ENCODE measurements at places on chromosomes 6 and 20.

DNA sequence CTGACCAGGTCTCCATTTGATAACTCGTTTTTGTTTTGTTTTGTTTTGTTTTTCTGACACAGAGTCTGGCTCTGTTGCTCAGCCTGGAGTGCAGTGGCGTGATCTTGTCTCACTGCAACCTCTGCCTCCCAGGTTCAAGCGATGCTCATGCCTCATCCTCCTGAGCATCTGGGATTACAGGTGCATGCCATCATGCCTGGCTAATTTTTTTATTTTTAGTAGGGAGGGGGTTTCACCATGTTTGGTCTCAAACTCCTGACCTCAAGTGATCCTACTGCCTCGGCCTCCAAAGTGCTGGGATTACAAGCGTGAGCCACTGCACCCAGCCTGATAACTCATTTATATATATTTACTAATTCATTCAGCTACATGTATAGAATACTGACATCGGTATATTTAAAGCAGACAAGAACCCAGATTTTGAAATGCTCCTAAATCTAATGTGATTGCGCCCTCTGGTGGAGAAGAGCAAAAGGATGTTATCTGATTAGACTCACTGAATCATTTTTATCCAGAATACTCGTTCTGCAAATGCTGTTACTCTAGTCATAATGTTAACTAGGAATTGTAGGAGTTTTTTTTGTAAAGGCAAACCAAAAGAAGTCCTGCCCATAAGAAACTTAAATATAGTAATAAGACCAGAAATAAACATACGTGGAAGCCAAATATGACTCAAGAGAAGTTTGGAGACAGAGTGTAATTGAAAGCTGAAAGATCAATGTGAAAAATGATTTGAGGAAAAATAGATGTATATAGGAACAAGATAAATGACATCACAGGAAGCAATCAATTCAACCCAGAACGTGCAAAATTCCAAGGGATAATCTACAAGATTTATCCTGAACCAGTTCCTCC lies 5.3 kb upstream of the COL12A1 start:
- DNase-seq: no peak

DNA sequence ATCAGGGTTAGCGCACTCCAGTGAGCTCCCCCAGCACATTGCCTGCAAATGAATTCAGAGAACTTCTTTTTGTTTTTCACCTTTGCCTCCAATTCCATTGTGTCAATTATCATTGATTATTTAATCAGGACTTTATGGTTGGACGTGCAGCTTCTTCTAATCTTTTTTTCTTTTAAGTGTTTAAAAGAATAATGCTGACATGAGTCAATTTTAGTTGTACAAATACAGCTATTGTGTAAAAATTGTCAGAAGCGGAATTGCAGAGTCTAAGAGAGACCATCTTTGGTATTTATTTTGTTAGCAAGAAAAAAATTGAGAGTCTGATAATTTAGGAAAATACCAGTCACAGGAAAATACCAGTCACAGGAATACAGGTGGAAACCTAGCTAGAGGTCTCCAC lies 5.5 kb downstream of the ABT1 start:
- no peak for DNase-seq

DNA sequence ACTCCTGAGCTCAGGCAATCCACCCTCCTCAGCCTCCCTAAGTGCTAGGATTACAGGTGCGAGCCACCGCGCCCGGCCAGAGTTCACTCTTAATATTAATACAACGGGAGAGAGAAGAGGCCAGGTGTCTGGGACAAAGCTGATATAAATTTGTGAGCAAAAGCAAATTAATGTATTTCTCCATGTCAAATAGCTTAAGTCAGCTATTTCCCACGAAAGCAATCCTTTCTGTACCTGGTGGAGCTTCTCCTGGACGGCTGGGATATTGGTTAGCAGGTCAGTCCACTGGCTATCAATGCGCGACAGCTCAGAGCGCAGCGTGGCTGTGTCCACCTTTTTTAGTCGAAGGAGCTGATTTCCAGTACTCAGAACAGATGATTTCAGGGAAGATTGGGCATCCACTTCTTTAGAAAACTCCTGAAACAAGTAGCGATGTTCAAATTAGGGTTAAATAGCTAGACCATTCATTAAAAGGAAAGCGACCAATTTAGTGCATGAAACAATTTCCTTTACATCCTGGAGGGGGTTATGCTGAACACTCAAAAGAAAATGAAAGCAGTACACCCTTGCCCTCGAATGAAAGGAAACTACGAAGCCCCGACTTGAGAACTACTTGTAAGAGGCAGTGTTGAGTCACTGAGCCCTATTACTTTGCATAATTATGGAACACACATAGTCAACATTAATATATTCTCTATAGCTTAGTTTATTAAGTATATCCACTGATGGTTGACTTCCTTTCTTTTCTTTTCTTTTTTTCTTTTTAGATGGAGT lies 403.4 kb downstream of the SYNE1 start:
- DNase-seq: no peak

GRCh38 chr6:114092943-114093342 lies 122.0 kb upstream of the HDAC2 start:
- DNase-seq: no peak

GRCh38 chr20:43178080-43178479 lies 11.6 kb downstream of the PTPRT start:
- DNase-seq: no peak

DNA sequence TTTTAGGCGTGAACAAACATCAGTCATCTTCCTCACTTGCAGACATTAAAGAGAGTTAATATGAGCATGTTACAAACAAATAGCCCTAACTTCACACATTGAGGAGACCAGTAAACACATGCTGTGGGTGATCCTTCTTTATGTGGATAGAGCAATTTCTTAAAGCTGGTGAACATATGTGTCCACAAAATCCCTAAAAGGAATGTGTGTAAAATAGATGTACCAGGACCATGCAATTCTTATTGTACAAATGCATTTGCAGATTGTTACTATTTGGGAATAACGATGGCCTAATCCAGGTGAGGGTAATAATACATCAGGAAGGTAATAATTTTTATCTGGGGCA lies 228.9 kb downstream of the ALDH8A1 start:
- no peak for DNase-seq

GRCh38 chr6:80163754-80164187 lies 57.3 kb downstream of the BCKDHB start:
- no peak for DNase-seq

- DNase-seq: no peak
These were observed 158.4 kb downstream of the GPX5 start for GRCh38 chr6:28683945-28684538.

GRCh38 chr6:118810420-118811027 lies 83.4 kb upstream of the ASF1A start:
- DNase-seq: no peak

DNA sequence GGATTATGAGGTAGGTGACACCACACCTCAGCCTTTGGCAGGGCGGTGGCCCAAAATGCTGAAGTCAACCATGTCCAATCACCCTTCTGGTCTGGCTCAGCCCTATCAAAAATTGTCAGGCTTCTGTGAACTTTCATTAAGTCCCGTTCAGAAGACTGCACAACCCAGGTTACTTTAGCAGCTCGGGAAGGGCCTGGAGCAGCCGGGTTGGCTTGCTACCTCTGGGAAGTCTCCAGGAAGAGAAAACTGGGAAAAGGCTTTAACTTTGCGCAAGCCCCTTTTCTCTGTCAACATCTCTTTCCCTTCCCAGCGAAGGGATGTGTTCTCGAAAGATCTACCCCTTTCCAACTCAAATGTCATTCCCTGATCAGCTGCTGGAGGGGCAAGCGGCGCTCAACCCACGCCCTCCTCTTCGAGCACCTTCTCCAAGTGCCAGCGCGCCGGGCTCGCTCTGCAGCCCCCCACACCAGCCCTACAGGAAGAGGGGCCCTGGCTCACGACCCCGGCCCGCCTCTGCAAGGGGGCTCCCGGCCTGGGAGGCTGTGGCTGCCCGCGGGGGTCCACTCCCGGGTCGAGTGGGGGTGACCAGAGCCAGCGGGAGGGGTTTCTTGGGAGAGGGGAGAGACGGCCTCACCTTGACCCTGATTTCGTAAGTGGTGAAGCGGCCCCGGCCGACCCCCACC lies 573 bp downstream of the SNX3 start:
- DNase-seq: no peak

DNA sequence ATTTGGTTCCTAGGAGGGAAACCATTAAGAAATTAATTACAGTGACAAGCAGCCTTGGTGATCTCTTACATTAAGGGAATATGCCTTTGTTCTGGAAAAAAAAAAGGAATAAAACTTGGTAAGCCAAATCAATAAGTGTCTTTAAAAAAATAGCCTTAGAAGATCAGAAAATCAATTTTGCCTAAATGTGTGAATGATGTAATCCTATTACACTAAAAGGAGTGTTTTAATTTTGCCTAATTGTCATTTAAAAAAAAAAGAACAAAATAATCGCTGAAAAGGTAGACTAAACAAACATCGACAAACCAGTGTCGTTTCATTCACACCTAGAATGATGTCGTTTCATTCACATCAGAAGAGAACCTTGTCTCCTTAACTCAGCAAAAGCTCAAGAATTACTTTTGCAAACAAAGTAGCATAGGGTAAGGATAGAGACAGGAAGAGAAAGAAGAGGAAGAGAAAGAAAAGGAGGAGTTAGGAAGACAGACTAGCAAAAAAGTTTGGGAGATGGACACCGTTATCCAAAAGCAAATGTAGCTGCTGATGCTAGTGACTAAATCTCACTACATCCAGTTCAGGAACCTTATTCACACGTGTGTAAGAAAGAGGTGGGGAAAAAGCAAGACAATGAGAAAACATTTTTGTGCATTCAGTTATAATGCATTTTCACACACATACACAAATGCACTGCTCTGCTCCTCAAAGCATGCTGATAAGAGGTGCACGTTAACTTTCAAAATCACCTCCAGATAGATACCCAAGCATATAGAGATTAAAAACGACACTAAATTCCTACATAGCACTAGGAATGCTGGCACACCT lies 60.6 kb downstream of the HIVEP2 start:
- DNase-seq: no peak

DNA sequence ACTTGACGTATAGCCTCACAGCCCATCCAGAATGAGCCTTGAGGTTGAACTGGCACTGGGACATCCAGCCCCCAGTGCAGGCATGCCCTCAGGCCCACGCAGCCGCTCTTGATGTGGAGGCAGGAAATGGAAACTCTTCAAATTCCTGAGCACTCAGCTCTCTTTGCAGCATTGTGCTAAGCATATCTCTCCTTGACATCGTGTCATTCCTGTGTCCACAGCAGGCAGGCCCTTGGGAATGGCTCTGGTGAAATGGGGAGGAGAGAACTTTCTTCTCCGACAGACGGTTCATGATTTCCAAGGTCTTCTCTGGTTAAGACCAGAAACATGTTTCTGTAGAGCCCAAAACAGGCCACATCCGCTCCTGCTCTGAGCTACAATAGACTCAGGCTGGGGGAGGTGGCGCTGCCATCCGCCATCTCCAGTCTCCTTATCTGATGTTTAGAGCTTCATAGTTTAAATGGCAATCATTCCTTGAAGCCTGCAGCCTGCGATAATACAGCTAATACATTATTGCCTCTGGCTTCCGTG lies 248.8 kb downstream of the CDH4 start:
- DNase-seq: no peak

DNA sequence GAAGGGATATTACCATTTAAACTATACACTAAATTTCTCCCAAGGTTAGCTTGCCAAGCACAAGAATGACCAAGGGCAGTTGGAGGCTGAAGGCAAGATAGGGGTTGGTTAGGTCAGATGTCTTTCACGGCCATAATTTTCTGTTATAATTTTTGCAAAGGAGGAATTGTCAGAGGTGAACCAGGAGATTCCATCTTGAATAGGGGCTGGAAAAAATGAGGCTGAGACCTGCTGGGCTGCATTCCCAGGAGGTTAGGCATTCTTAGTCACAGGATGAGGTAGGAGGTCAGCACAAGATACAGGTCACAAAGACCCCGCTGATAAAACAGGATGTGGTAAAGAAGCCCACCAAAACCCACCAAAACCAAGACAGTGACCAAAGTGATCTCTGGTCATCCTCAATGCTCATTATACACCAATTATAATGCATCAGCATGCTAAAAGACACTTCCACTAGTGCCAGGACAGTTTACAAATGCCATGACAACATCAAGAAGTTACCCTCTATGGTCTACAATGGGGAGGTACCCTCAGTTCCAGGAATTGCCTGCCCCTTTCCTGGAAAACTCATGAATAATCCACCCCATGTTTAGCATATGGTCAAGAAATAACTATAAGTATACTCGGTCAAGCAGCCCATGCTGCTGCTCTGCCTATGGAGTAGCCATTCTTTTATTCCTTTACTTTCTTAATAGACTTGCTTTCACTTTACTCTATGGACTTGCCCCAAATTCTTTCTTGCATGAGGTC lies 371.8 kb upstream of the SULF2 start:
- no peak for DNase-seq

DNA sequence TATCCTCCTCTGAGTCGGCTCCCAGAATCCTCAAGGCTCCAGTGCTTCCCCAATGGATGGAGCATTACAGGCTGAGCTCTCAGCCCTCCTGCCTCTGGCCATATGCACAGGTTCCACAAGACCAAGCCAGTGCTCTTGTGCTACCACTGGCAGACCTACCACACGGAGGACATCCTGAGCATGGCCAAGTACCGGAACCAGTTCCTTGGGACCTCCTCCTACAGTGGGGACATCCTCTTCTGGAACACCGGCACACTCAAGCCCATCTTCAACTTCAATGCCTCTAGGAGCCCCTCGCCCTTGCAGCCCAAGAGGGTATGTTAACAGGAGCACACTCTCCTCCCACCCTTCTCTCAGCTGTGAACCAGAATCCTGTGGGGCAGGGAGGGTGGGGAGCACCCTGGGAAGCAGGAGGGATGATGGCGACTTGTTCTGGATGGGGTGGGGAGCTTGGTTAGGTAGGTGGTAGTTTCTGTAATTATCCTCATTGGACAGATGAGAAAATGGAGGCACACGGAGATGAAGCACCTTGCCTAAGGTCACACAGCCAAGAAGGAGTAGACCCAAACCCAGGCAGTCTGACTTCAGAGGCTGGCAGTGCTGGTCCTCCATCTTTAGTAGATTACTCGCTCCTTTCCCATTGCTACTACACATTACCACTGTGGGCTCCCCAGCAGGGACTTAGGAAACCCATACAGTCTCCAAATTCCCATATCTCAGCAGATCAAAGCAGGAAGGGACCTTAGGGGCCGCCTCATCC lies 58.6 kb downstream of the EFCAB8 start:
- no peak for DNase-seq

- no peak for DNase-seq
These were observed 177.6 kb downstream of the SASH1 start for GRCh38 chr6:148520109-148520841.

- no peak for DNase-seq
These were observed 19.0 kb downstream of the RREB1 start for GRCh38 chr6:7126754-7127153.

DNA sequence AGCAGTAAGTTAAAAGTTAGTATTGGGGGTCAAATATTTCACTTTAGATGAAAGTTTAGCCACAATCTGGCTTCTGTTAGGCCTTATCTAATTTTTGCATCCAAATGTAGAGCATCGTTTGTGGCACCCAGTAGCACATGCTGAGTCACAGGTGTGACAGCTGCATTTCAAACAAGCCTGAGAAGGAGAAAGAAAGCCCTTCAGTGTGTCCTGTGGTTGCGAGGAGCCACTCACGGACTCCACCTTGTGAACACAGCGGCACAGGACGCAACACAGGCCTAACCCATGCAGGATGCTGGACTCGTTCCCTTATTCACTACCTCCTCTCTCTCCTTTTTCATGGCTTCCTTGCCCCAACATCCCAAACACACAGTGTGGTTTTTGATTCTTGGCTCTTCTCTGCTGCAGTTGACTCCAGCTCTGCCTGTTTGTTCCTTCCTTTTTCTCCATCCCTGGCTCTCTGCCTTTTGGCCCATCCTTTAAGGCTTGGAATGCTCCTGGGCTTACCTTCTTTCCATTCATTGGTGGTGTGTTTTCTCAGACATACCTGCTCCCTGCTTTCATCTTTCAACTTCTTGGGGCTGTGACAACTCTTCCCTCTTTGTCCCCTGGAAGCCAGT lies 124.2 kb downstream of the SLC16A10 start:
- DNase-seq: no peak

GRCh38 chr6:122838060-122838780 lies 49.2 kb downstream of the SMPDL3A start:
- no peak for DNase-seq

Data from iPS DF 6.9 (cell line).